ENCODE measurements at places on chromosomes 3 and 15.

GRCh38 chr15:33656168-33656567 is 312.1 kb upstream of the CHRM5 start:
- no peak for DNase-seq

DNA sequence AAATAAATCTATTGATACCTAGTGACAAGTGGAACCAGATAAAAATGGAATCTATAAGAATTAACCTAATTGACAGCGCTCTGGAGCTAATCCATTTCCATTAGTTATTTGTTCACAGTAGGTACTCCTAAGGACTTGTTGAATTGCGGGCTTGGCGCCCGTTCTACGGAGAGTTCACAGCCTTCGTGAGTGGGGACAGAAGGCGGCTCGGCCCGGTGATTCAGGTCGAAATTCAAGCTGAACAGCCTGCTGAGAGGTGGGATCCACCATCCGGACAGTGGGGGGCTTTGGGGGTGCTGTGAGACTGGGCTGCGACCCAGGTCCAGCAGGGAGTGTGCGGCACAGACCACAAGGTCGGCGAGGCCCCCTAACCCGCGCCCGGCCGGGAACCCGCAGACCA is 779 bp upstream of the CTNNB1 start:
- no peak for DNase-seq

GRCh38 chr3:59386165-59386564 is 336.3 kb upstream of the CFAP20DC start:
- DNase-seq: no peak

DNA sequence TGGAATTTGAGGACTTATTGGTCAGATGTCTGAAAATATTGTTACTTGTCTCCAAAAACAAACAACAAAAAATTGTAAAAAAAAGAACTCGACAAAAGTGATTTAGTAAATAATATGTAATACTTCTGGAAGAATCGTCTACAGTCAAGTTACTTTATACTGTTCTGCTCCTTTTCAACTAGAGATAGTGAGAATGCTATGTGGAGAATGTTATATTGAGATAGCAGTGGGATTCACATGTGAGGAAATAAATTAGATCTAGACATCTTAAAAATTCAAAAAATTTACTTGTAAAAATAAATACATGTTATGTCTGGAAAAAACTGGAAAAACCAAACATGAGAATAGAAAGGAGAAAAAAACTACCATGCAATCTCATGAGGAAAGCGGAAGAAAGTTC is 64.9 kb downstream of the SGO1 start:
- no peak for DNase-seq

DNA sequence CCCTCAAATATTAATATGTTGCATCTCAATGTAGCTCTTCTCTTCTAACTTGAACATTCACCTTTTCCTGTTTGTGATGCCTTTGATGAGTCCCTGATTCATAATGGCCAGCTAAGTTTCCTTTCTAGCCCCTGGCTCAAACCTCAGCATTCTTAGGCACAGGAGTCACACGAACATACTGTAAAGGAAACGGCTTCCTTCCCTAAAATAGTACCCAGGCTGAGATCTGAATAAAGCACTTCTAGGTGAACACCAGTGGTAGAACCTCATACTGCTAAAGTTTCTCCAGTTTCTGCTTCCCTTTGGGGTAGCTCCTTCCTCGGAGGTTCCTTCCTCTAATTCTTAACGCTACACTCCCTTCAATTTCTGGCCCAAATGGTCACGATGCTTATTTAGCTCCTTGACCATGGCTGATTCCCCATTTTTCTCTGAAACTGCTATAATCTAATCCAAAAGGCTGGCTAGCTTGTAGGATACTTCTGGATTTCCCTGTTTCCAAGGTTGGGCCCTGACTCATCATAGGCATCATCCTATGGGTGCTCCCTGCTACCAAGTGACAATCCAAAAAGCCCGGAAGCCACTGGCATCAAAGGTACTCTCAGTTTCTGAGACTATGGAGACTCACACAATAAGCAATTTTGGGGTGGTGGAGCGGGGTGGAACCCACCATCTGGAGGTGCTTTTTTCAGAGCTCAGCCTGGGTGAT is 2.4 kb downstream of the ANAPC13 start:
- DNase-seq: no peak

GRCh38 chr3:58102976-58103451 is 94.8 kb downstream of the FLNB start:
- DNase-seq: no peak

- DNase-seq: no peak
Measured at GRCh38 chr3:112013058-112013783, 14.5 kb downstream of the TAGLN3 start.

GRCh38 chr3:147616998-147617619 is 207.9 kb downstream of the ZIC1 start:
- no peak for DNase-seq

GRCh38 chr3:62818347-62818746 is 56.9 kb downstream of the CADPS start:
- DNase-seq: no peak

- no peak for DNase-seq
Measured at GRCh38 chr3:65633018-65633638, 405.6 kb downstream of the MAGI1 start.

DNA sequence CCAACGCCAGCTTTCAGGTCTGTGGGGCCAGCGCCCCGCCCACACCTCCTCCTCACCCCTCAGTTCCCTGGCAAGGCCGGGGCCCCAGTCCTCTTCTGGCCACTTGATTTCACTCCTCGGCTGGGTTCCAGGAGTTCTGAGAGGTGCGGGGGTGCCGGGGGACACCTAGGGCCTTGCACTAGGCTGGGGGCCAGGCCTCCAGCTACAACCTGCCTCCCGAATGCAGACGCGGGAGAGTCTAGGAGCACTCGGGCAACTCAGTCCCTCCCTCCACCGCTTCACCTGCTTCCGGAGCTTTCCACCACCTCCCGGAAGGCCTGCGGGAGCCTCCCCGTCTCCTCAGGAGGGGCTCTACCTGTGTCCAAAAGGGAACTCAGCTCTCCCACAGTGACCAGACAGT is 35.6 kb downstream of the TNK2 start:
- no peak for DNase-seq

DNA sequence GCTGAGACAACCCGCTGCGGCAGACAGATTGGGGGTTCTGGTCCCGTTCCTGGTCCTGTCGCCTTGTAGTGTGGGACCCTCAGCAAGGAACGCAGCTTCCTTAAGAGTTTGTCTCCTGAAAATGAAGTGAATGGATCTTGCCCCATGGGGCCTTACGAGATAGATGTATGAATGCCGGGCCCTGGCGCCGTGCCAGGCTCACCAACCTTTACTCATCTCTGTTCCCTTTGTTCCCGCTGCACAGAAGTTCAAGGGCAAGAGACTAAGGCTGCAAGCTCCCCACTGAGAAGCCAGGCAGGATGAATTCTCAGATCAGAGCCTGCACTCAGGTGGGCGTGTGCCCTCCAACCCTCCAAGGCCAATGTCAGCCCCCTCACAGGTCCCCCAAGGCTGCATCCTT is 162.7 kb upstream of the IQSEC1 start:
- DNase-seq: no peak

GRCh38 chr3:156817646-156818272 is 8.4 kb upstream of the LEKR1 start:
- no peak for DNase-seq

DNA sequence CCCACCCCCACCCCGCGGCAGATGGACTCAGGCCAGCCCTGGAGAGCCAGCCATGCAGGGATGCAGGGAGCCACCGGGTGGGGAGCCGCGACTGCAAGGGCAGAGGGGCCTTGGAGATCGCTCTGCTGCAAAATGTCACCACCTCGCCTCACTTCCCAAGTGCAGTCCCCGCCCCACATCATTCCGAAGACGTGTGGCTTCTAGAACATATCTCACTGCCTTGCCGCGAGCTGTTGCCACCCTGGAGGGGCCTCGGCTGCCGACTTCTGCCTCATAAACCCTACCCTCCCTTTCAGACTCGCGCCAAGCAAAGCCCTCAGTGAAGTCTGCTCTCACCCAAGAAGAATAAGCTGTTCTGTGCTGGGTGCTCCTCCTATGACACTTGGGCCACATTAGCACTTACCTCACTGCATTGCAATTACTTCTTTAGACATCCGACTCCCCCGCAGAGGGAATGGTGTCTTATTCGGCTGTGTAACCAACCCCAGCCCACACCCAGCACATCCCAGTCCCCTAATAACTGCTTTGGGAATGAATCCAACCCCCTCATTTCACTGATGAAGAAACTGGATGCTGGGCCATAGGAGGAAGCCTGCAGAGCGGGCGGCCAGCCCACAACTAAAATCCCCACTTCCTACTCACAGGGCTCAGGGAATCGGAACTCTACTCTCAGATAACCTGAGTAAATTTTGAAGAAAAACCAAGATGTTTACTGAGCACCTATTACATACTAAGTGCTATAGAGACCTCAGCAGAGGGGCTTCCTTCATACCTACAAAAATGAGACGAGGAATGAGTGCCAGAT is 8.6 kb downstream of the TLE3 start:
- DNase-seq: no peak

GRCh38 chr3:47425383-47425778 is 44.6 kb downstream of the PTPN23 start:
- no peak for DNase-seq

- no peak for DNase-seq
Measured at GRCh38 chr15:58873267-58873666, 60.2 kb downstream of the SLTM start.

GRCh38 chr3:15542614-15543013 is 21.1 kb upstream of the COLQ start:
- no peak for DNase-seq

GRCh38 chr15:90818251-90819210 is 49.9 kb upstream of the FURIN start:
- no peak for DNase-seq

GRCh38 chr15:60326343-60326742 is 71.4 kb downstream of the ANXA2 start:
- no peak for DNase-seq

DNA sequence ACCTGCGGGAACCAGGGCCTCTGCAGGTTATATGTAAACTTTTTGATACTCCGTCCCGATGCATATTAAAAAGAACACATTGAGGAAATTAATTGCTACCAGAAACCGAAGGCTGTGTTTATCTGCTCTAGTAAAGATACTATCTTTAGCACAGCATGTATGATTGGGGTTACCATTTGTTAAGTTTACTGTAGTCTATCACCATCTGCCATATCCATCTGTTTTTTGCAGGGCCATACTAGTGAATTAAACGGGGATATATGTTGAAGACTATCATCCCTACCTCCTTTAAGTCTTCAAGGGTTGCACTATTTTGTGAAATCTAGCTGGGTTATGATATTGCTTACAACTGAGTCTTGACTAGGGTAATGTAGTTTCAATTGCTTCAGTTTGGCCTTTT is 597.0 kb downstream of the SQOR start:
- DNase-seq: no peak

DNA sequence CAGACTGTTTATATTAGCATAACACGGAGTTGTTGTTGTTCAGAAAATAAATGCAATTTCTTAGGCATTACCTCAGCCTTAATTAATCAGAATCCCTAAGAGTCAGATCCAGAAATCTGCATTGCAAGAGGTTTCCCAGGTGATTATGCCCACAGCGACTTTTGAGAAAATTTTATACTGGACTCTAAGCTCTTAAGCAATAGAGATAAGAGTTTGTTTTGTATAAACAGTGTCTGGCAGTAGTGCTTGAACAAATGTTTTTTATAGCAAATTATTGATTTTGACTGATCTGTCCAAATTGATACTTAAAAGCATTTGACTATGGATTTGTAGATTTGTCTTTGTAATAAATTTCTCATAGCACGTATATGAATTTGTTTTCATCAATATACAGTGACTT is 92.8 kb downstream of the ZBBX start:
- DNase-seq: no peak

DNA sequence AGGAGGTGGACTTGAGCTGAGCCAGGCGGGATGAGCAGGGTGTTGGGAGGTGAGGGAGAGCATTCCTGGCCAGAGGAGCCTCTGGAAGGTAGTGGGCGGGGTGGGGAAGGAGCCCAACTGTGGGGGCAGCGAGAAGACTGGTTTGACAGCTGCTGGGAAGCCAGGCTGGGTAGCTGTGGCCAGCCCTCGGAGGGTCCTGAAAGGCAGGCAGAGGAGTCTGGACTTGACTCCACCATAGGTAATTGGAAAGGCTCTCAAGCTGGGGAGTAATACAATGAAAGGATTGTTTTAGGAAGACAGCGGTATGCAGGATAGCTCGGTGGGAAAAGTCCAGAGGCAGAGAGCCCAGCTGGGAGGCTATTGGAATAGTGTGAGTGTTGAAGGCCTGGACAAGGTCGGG is 17.2 kb downstream of the EPHB3 start:
- DNase-seq: no peak

Measured in stimulated activated CD8-positive, alpha-beta memory T cell treated with anti-CD3 and anti-CD28 coated beads, Interleukin-15, amount 100 ng/mL, for 24 hours (primary cell).